Transverse colon (tissue), 4 donors: ENCODE measurements at places on chromosomes 16 and 17.
A peak's percentile ranks its signal among the peaks of the same experiment; 100 is the strongest.

- peak; percentile 33 for DNase-seq
These were observed 676 bp downstream of the CPD start for GRCh38 chr17:30379303-30379902.

- DNase-seq, result no peak
These were observed 2.8 kb upstream of the SOCS3 start for GRCh38 chr17:78362671-78363070.

- DNase-seq, result no peak
These were observed 314 bp upstream of the ITGA2B start for GRCh38 chr17:44389723-44390202.

- no peak for DNase-seq
These were observed 228.8 kb downstream of the SLC39A11 start for GRCh38 chr17:72863526-72864211.

GRCh38 chr16:88871730-88872416, 5.4 kb upstream of the PABPN1L start:
- DNase-seq, result no peak
